ENCODE measurements at places on chromosomes 11 and 22. TPM values are rescaled to one million over a fixed set of nuclear protein-coding genes. Genes with fewer than 3 reads are reported as not detected.

IGLL1 gene
- 0.53 TPM for polyA plus RNA-seq

SLN gene
- polyA plus RNA-seq, result 0.18 TPM

PAX6 gene
- not detected for polyA plus RNA-seq

TCN2 gene
- 59.9 TPM for polyA plus RNA-seq

CNGA4 gene
- 0.14 TPM for polyA plus RNA-seq

DNAJB7 gene
- polyA plus RNA-seq, result 0.32 TPM

RSF1 gene
- 74.2 TPM for polyA plus RNA-seq

TYR gene
- 0.08 TPM for polyA plus RNA-seq

SMIM35 gene
- polyA plus RNA-seq, result 0.10 TPM

- DNase-seq, result no peak
Observed at GRCh38 chr11:116534270-116534975, 238.4 kb downstream of the BUD13 start.

DNA sequence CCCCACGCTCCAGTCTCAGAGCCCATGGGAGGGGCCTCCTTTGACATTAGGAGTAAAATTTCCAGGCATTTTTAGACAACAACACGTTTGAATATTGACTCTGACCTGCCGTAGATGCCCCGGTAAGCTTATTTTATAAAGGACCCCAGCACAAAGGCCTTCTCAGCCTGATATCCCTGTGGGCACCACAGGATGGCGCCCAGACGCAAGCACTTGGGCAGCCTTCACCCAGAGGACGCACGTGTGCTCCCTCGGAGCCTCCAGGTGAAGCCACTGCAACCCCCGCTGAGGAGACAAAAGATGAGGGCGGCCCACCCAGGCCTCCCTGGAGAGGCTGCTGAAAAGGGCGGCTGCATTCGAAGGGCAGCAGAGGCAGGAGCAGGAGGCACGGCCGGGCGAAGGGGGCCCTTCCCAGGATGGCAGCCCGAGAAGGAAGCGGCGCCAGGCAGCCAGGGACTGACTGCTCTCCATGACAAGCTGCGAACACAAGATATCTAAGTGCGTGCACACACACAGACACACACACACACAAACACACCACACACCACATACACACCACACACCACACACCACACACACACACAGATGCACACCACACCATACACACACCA, 15.2 kb upstream of the TH start:
- DNase-seq, result no peak

DNA sequence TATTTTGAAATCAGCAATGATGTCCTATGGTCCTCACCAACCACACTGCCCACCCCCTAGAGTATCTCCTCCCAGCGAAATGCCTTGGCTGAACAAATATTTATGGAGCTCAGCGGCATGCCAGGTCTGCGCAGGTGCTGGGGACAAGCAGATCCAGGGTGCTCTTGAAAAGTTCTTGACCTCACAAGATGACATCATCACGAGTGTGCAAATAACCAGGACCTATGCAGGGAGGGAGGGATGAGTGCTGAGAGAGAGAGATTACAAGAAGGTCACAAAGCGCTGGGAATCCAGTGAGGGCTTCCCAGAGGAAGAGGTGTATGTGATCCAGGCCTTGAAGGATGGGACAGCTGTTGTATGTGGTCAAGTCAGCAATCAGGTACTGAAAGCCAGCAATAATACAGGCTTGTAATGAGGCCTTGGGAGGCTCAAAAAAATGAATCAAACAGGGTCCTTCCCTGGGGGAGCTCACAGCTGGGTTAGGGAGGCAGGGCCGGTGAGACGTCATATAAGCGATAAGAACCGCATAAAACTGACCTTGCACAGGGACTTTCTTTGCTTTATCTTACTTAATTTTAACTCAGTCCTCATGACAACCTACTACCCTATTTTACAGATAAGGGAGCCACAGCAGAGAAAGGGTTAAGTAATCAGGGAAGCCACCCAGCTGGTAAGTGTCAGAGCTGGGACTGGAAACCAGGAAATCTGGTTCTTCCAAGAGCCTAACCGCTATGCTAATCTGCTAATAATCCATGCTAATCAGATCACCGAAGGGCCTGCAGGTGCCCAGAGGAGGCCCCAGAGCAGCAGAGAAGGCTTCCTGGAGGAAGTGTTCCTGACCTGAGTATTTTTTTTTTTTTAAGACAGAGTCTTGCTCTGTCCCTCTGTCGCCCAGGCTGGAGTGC, 8.2 kb downstream of the ARRB1 start:
- no peak for DNase-seq

GRCh38 chr11:101797335-101797734, 117.5 kb upstream of the CEP126 start:
- no peak for DNase-seq

DNA sequence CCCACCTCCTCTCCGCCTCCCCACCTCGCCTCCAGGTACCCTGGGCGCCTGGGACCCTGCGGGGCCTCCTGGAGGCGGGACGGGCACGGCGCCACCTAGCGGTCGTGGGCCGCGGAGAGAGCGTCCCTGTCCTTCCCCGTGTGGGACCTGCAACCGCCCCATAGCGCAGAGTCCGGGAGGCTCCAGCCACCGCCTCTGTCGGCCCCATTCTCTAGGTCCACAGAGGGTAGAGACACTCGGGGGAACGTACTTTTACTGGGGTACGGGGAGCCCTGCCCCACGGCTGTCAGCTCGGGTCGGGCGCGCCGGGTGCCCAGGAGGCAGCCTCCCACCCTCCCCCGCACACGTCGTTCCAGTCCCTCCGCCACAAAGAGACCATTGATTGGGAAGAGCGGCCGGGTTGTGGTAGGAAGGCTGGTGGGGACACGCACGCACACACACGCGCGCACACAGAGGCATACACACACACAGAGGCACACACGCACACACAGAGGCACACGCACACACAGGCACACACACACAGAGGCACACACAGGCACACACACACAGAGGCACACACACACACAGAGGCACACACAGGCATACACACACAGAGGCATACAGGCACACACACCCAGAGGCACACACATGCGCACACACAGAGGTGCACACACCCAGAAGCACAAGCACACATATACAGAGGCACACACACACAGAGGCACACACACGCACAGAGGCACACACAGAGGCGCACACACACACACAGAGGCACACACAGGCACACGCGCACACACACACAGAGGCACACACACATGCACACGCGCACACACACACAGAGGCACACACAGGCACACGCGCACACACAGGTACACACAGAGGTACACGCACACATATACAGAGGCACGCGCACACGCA, 12.6 kb upstream of the NECTIN1 start:
- no peak for DNase-seq

GRCh38 chr11:123246749-123247495, 51.9 kb upstream of the CLMP start:
- peak; percentile 69 for DNase-seq

DNA sequence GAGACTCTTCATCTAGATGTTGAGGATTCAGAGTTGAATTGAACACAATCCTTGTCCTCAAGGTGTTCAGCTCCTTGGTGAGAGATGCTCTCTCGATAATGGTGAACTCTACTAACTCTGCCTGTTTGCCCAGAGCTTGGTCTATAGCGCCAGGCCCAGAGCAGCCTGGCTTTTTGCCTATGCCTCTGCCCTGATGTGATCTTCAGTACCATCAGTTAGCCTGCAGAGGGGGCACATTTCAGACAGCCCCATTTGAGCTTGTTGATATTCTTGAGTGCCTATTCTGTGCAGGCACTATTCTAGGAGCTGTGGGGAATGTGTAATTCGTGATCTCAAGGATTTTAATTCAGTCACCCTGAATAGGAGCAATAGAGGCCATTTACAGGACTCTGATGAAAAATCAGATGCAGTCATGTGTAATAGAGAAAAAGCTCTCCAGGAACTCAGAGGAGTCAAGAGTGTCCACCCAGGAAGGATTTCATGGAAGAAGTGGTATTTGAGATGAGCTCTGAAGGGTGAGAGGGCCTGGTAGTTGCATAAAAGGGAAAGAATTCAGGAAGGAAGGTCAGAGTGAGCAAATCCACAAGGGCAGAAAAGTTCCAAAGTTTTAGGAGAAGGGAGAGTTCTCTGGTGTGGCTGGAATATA, 19.3 kb downstream of the GTPBP1 start:
- DNase-seq, result no peak

- no peak for DNase-seq
Observed at GRCh38 chr11:110128161-110128560, 35.0 kb downstream of the ZC3H12C start.

- no peak for DNase-seq
Observed at GRCh38 chr22:47592791-47593190, 830.3 kb downstream of the TBC1D22A start.

GRCh38 chr11:114787126-114787525, 108.8 kb downstream of the NXPE2 start:
- DNase-seq, result no peak

DNA sequence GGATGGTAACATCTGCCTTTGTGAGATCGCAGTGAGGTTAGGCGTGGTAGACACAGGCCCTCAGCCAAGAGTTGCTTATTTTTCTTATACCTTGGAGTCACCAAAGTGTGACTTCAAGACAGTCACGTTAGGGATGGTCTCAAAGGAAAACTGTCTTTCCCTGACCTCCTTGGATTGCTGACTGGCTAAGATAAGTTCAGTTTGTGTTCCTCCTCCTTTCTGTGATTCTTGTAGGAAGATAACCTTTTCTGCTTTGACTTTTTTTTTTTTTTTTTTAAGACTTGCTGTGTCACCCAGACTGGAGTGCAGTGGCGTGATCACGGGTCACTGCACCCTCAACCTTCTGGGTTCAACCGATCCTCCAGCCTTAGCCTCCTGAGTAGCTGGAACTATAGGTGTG, 23.1 kb downstream of the TAB1 start:
- no peak for DNase-seq

DNA sequence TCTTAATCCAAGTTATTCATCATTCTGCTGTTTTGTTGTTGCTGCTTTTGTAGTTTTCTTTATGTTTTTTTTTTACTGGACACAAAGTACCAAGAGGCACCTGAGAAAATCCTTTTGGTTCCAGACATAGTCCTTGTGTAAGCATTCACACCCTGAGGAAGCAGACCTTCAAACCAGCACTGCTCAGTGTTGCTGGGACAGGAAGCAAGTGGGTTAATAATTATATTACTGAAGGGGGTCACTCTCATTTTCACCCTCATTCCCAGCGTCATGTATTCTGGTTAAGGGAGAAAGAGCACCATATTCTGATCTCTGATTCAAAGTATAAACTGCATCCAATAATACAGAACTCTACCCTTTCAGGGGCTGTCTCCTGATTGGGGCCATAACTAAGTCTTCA, 5.9 kb upstream of the ALKBH3 start:
- no peak for DNase-seq

DNA sequence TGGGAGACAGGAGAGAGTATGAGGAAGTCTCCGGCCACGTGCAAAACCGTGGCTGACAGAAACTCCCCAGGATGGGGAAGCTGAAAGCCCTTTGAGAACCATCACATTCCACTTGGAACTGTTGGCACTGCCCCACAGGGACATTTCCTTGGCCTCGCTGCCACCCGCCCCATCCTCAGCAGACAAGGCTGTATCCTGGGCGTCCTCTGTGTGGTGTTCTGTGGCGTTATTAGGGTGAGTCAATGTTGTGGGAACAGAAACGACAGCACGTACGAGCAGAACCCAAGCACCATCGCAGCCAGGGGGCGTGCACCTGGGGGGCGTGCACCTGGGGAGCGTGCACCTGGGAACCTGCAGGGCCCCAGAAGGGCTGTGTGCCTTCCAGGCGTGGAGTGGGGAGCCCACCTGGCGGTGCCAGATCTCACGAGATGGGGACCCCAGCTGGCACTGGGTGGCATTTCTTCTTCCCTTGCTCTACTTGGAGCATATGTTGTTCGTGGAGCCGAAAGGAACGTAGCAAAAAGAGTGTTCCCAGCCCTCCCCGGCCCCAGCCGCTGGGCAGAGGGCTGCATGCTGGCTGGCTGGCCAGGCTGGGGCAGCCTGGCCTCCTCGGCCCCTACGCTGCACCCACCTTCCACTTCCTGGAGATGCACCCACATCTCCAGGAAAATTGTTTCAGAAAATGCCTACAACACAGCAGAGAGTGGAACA, 35.4 kb downstream of the NFAM1 start:
- no peak for DNase-seq

DNA sequence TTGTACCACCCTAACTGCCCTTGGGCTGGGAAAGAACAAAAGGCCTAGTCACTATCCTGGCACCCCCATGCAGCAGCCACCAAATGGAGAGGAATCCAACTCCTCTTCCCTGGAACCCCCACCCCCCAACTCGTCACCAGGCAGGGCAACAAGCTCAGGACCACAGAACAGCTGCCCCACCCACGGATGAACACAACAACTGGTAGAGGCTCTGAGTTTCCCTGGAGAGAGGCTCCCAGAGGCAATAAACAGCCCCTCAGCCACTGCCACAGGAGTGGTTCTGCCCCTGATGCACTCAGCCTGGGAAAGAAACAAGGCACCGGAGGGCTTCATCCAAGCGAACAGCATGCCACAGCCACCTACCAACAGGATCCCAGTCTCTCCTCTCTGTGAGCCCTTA, 778.4 kb upstream of the FAT3 start:
- DNase-seq, result no peak

DNA sequence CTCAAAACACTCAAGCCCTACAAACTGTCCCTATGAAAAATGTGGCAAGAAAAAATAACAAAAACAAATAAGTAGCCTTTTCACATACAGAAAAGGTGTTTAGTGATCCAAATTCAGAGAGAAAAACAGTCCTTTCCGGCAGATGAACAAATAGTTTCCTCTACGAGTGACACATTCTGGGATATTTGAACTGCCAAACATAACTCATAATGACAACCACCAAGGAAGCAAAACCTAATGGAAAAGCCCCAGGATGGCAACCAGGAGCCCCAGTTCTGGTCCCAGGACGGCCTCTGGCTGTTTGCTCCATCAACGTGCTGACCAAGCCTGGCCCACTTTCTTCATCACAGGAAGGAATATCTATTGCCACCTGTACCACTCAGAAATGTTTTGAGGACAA, 6.0 kb downstream of the PACSIN2 start:
- no peak for DNase-seq

GRCh38 chr22:43231724-43232034, 44.7 kb upstream of the TTLL12 start:
- DNase-seq, result no peak

DNA sequence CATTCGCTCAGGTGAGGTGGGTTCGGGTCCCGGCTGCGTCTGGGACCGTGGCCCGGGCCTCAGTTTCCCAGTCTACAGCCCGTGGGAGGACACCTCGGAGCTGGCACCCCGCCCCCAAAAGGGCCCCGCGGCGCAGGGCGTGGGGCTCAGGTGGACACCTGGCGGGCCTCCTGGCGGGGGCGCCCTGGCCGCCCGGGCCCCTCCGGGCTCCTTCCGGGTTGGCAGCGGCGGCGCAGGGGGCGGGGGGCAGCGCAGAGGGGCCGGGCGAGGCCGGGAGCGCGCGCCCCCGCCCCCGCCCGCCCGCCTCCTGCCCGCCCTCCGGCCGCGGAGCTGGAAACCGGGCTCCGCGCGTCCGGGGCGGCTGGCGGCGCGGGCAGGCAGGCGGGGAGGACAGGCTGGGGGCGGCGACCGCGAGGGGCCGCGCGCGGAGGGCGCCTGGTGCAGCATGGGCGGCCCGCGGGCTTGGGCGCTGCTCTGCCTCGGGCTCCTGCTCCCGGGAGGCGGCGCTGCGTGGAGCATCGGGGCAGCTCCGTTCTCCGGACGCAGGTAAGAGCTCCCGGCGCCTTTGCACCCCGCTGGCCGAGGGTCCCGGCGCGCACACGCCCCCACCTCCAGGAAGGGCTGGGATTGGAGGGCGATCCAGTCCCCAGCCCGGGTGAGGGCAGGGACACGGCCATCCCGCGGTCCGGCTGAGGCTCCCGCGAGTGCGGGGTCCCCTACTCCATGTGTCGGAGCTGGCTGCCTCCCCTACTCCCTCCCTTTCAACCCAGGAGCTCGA, at the start of gene EMID1:
Gene EMID1 (plus strand): TSS at position 303 of the 778 bp plus-strand sequence. CDS start 143 bp downstream, at position 446.
- DNase-seq, result no peak

GRCh38 chr22:19729507-19729906, 6.2 kb downstream of the GP1BB start:
- no peak for DNase-seq

Measured in right renal cortex interstitium (tissue), 3 donors.